ENCODE measurements at places on chromosomes 11 and 22.

DNA sequence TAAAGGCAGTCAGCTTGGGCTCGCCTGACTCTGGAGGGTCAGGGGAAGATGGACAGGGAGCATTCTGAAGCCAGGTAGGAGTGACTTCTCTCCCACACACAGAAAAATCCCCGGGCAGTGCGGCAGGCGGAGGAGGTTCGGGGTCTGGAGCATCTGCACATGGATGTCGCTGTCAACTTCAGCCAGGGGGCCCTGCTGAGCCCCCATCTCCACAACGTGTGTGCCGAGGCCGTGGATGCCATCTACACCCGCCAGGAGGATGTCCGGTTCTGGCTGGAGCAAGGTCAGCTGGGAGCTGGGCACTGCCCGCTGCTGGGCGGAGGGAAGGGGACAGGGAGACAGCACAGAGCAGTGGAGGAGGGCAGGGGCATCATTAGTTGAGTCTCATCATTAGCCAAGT is 13.2 kb upstream of the POU2F3 start:
- no peak for DNase-seq

DNA sequence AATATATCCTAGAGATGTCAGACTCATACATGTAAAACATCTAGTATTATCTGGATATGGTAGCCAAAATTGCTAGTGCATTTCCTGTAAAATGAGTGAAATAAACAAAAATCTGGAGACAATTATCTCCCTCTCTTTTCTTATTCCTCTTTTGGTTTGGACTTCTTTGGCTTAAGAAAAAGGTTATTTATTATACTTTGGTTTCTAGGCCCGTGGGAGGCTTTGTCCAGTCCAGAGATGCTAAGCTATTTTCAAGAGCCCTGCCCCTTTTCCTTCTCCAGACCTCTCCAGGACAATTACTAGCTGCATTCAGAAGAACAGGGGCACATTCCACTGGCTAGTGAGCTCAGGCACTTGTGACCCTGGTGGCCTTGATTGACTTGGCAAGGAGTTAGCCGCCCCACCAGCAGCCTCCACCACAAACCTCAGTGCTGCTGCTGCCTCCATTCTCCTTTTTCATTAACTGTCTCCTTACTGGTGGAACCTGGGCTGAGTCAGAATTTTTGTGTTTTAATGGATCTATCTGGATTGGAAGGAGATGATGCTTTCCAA is 747.3 kb upstream of the TENM4 start:
- no peak for DNase-seq

DNA sequence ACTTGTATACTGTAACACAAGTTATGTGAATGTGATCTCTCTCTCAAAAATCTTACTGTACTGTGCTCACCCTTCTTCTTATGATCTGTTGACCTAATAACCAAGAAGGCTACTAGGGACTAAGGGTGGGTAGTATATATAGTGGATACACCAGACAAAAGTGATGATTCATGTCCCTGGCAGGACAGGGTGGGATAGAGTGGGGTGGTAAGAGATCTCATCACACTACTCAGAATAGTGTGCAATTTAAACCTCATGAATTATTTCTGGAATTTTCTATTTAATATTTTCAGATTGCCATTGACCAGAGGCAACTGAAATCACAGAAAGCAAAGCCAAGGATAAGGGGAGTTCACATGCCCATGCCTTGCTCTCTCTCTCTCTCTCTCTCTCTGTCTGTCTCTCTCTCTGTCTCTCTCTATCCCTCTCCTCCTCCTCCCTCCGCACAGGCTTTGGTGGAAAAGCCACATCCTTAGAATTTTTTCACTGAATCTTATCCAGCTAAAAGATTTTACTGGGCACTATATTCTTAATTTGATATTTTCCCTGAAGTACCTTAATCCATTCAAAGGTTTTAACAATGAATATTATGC is 12.0 kb upstream of the STK33 start:
- DNase-seq: no peak

- no peak for DNase-seq
Measured at GRCh38 chr11:32229576-32230240, 138.8 kb downstream of the RCN1 start.

GRCh38 chr11:2804701-2805387 is 80.7 kb downstream of the CDKN1C start:
- DNase-seq: no peak

- DNase-seq: no peak
Measured at GRCh38 chr11:37724315-37724714, 1126.3 kb upstream of the RAG2 start.

DNA sequence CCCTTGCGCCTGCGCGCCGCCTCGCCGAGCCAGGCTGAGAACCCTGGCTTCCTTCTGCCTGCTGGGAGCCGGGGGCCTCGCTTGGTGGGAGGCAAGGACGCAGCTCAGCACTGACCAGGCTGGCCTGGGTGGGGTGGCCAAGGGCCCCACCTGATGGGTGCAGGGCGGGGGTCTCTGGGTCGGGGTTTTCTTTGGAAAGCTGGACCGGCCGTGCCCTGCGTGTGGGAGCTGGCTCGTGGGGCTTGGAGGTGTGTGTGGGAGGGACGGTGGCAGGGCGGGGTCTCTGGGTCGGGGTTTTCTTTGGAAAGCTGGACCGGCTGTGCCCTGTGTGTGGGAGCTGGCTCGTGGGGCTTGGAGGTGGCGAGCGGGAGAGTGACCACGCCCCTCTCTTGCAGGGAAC is 6.2 kb downstream of the GRAMD4 start:
- no peak for DNase-seq

DNA sequence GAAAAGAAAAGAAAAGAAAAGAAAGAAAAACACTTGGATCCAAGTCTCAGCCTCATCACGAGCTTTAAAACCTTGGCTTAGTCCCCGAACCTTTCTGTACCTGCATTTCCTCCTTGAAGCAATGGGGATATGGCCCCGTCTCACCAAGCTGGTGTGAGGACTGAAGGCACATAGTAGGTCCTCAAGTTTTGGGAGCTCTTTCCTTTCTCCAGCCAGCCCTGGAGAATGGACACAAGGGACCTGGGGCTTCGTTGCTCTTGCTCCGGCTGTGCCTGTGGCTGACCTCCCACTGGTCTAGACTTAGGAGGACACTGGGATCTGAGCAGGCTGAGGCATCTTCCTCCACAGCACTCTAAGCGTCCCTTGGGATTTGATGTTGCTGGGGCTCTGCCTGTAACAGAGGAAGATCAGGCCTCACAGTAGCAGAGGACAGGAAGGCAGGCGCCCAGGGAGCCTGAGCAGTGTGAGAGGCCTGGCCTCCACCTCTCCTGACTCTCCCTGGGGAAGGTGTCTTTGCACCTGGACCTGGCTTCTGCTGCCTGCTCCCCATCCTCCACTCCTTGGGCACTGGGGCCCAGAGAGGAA is 32.8 kb downstream of the KCNC1 start:
- DNase-seq: no peak

DNA sequence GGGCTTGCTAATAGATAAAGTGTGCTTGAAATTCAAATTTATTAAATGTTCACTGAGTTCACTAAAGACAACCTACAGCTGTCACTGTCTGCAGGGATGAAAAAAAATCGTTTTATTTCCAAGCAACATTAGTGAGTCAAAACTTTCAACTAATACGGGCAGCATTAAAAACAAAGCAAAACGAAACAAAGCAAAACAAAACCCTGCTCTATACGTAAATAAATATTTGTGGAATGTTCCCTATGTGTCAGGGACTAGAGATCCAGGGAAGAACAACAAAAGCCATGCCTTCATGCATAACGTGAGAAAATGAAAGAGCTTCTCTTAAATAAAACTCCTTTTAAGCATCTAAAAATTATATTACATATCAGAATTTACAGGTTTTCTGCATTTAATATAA is 553 bp downstream of the NAALAD2 start:
- DNase-seq: no peak

- DNase-seq: no peak
Measured at GRCh38 chr22:27778294-27779090, 23.1 kb downstream of the MN1 start.

- no peak for DNase-seq
Measured at GRCh38 chr11:73233692-73234470, 15.8 kb downstream of the P2RY2 start.

Measured in stimulated activated CD8-positive, alpha-beta memory T cell treated with anti-CD3 and anti-CD28 coated beads, Interleukin-15, amount 100 ng/mL, for 48 hours (primary cell).